ENCODE measurements at places on chromosomes 12 and 14. TPM values are rescaled to one million over a fixed set of nuclear protein-coding genes. Genes with fewer than 3 reads are reported as not detected.

- ATAC-seq = no peak
Measured at GRCh38 chr12:92829686-92830282, 99.3 kb downstream of the EEA1 start.

DNA sequence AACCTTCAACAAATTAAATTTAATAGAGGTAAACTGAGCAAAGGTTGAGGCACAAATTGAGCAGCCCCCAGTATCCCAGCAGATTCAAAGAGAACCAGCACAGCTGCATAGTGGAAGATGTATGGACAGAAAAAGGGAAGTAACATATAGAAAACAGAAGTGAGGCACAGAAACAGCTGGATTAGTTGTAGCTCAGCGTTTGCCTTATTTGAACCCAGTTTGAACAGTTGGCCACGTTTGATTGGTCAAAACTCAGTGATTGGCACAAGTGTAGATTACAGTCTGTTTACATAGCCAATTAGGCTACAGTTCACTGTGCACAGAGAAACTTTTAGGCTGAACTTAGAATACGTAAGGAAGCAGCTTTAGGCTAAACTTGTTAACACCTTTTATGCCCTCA, 315.5 kb downstream of the RMST start:
- ATAC-seq = no peak

- no peak for ATAC-seq
Measured at GRCh38 chr12:127546721-127547505, 720.1 kb upstream of the TMEM132C start.

GRCh38 chr12:114938487-114939210, 254.7 kb upstream of the TBX3 start:
- ATAC-seq = no peak

Gene PTGER2
- total RNA-seq = 0.40 TPM

Gene HOXC11
- 0.08 TPM for total RNA-seq

Gene KIF5A
- 0.16 TPM for total RNA-seq

Measured in esophagus mucosa (tissue), 1 donor.